ENCODE measurements at places on chromosomes 11 and 22. TPM values are rescaled to one million over a fixed set of nuclear protein-coding genes. Genes with fewer than 3 reads are reported as not detected.

- H3K4me1 ChIP-seq = no peaks in the 10 kb centered on the region
- H3K4me3 ChIP-seq = no peak overlapping the region
- no peaks in the 10 kb centered on the region for H3K36me3 ChIP-seq
- H3K27ac ChIP-seq = no peak overlapping the region
Observed at GRCh38 chr22:26651815-26652214, 5.6 kb upstream of the MIAT start.

- no peaks in the 10 kb centered on the region for H3K36me3 ChIP-seq
- no peaks in the 10 kb centered on the region for H3K27me3 ChIP-seq
- H3K4me3 ChIP-seq = no peak overlapping the region
- no peak for DNase-seq
Observed at GRCh38 chr22:43616645-43617044, 195.5 kb downstream of the EFCAB6 start.

Gene SCUBE1
- not detected for total RNA-seq

Gene KREMEN1
- total RNA-seq = 28.7 TPM

Gene TCN1
- not detected for total RNA-seq

Gene MOGAT2
- total RNA-seq = 0.39 TPM

Data from Caco-2 (cell line).